Neuronal stem cell (in vitro differentiated cells): ENCODE measurements at places on chromosomes 7 and 10.

DNA sequence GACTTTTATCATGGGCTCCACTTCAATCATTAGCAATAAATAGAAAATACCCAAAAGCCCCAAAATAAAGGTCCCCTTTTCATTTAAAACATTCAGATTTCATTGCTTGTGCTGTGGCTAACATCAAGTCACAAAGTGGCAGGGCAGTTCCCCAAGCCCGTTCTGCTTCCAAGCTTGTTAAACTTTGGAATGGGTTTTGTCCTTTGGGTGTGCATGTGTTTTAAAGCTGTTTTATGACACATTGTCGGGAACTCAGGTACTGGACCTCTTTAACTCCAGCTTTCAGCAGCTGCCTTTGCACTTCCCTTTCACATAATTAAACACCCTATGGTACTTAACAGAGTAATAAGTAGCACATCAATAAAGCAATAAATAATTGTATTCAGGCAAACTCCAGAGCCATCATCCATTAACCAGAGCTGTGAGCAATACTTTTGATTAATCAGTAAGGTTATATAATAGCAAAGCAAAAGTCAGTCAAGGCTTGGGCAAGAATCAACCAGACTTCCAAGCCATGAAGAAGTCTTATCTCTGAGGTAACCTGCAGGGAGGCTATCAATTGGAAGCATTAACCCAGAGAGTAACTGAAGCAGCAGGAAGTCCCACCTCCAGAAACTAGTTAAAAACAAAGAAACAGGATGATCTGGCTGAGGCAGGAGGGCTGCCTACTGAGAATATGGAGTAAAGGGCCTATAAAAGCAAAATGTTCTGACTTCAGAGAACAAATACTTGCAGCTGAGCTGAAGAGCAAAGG lies 56.1 kb upstream of the ARID5B start:
- DNase-seq = no peak

DNA sequence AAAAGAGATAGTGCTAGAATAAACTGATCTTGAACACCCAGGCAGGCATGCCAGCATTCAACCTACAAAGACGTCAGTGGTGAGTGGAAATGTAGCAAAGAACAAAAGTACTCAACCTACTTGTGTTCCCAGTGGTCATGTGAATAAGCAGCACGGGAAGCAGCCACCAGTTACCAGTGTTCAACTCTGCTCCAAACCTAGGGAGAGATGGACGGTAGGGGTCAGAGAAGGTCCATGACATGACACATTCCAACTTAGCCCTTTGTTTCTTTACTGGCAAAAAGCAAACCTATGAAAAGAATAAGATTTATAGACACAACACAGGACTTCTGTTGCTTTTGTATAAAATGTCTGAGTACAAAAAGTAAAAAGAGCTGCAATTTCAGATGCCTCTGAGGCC lies 511.4 kb downstream of the XPNPEP1 start:
- no peak for DNase-seq

GRCh38 chr10:26879744-26880143 lies 19.0 kb upstream of the ABI1 start:
- no peak for DNase-seq

- no peak for DNase-seq
Observed at GRCh38 chr7:138608275-138608674, 92.9 kb downstream of the SVOPL start.

- no peak for DNase-seq
Observed at GRCh38 chr10:75136346-75136745, 24.9 kb downstream of the SAMD8 start.

- no peak for DNase-seq
Observed at GRCh38 chr10:111548084-111548726, 471.4 kb downstream of the ADRA2A start.

DNA sequence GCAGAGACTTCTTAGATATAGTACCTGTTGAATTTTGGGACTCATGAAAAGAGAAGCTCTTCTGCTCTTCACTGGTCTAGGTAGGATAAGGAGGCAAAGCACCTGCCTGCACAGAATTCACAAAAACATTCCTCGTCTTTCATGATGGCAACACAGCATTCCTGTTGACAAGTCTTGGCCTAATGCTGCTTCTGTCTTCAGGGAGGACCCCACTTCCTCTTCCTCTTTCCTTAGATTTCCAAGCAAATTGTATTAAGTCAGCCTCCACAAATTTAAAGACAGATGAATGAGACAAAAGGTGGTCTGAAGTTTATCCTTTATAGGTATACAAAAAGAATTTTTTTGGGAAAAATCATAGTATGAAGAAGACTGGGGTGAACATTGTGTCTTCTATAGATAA lies 64.9 kb downstream of the DNAJB9 start:
- DNase-seq = no peak
